ENCODE measurements at places on chromosomes 4 and X. TPM values are rescaled to one million over a fixed set of nuclear protein-coding genes. Genes with fewer than 3 reads are reported as not detected.

- DNase-seq = no peak
These were observed 8.7 kb upstream of the GABRE start for GRCh38 chrX:151983186-151983585.

The ASMT gene
- total RNA-seq = not detected

The RUFY3 gene
- total RNA-seq = 28.6 TPM

The RADX gene
- total RNA-seq = 7.8 TPM

The SLC6A14 gene
- not detected for total RNA-seq

- DNase-seq = no peak
These were observed 37.3 kb downstream of the RRAGB start for GRCh38 chrX:55754861-55755294.

Measured in activated CD4-positive, alpha-beta T cell treated with anti-CD3 and anti-CD28 coated beads, Interleukin-2, amount 10 ng/mL, durations not matched to agents 7 days and 5 days (primary cell).